ENCODE measurements at places on chromosomes 16 and 17.

DNA sequence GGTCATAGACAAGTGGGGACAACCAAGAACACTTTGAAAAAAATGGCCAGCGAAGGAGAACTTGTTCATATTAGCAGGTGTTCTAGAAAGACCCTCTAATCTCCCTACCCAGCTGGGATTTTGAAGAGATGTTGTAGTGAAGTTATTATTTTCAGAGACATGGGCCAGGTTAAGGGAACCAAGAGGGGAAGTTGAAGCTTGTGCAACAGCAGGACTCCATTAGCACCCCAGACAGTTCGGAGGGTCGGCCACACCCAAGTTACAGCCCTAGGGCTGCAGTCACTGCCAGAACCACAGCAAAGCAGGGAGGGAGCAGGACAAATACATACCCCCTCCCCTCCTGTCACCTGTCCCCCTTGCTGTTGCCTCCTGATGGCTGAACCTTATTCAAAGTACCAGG is 42.3 kb downstream of the WSB1 start:
- no peak for DNase-seq

- no peak for DNase-seq
These were observed 48.6 kb downstream of the CDH1 start for GRCh38 chr16:68785715-68786114.

DNA sequence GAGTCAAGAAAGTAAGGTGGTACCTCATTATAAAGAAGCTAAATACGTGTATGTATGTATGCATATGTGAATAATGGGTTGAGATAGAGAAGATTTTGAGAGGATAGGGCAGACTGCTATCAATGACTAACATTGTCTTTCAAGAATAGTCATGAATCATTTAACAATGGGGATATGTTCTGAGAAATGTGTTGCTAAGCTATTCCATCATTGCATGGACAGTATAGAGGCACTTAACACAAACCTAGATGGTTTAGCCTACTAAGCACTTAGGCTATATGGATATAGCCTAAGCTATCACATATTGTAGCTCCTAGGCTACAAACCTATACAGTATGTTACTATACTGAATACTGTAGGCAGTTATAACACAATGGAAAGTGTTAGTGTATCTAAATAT is 45.2 kb downstream of the TBC1D26 start:
- no peak for DNase-seq

GRCh38 chr16:5906351-5906750 is 808.8 kb upstream of the EEF2KMT start:
- DNase-seq = no peak

GRCh38 chr16:70529051-70529777 is 5.6 kb downstream of the SF3B3 start:
- DNase-seq = no peak

GRCh38 chr17:62807812-62808575 is at the start of gene MARCHF10:
MARCHF10 (minus strand) TSS chr17:62808314; CDS start chr17:62801735, 6,579 bp downstream.
- DNase-seq = no peak

GRCh38 chr17:60664022-60664421 is 13.6 kb upstream of the BCAS3 start:
- DNase-seq = no peak

GRCh38 chr17:12850996-12851395 is 61.7 kb downstream of the ARHGAP44 start:
- no peak for DNase-seq

GRCh38 chr17:51000835-51001638 is 119.6 kb downstream of the SPAG9 start:
- DNase-seq = no peak

DNA sequence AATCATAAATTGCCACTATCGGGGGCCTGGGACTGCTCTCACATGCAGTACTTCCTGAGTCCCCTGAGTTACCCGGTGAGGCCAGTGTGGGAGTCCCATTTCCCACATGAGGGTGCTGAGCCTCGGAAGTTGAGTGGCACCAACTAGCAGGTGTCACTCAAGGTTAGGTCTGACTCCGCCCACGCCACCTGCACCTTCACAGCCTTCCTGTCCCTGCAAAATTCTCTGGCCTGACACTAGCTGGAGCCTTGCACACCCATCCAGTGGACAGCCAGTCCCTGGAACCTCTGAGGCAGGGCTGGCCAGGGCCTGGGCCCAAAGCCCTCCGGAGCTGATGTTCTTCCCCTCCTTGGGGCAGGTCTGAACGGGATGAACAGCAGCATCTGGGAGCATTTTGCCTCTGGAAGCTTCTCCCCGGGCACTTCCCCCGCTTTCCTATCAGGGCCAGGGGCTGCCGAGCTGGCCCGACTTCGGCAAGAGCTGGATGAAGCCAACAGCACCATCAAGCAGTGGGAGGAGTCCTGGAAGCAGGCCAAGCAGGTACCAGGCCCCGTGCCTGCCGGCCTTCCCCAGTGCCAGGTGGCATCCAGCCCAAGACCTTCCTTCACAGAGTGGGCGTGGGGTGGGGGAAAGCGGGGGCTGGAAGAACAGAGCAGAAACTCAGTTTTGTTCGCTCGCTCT is 21.9 kb downstream of the UNC13D start:
- no peak for DNase-seq

Data from stimulated activated CD8-positive, alpha-beta memory T cell treated with anti-CD3 and anti-CD28 coated beads, Interleukin-4, amount 100 ng/mL, for 1 hour (primary cell).